ENCODE measurements at places on chromosomes 11 and 22. TPM values are rescaled to one million over a fixed set of nuclear protein-coding genes. Genes with fewer than 3 reads are reported as not detected.

- no peak for DNase-seq
These were observed 11.2 kb downstream of the EIF4G2 start for GRCh38 chr11:10797531-10797930.

GRCh38 chr22:29729161-29729560 is 9.4 kb downstream of the CABP7 start:
- DNase-seq = no peak

RASL10A gene
- 0.75 TPM for total RNA-seq

DDI1 gene
- not detected for total RNA-seq

- DNase-seq = no peak
These were observed 59.5 kb downstream of the DHCR7 start for GRCh38 chr11:71388637-71389235.

GRCh38 chr11:118908901-118909618 is 16.7 kb downstream of the BCL9L start:
- DNase-seq = no peak

DNA sequence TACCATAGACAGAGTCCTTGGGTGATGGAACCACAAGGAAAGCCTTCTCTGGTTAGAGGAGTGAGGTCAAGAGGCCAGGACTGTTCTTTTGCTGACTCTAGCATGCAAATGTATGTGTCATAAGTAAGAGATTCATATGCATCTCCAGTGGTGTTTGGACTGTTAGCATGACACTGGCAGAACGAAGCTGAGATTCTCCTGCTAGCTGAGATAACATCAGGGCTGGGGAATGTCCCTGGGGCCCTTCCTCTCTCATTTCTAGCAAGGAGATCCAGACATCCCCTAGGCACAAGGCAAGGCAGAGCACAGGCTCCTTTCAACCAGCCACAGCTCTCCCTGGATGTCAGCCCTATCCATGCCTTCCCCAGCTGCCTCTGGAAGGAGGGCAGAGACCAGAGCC is 711.3 kb downstream of the OPCML start:
- no peak for DNase-seq

GPHA2 gene
- total RNA-seq = not detected

FAT3 gene
- 0.22 TPM for total RNA-seq

TMPRSS6 gene
- total RNA-seq = under 0.01 TPM

GRCh38 chr22:27345691-27346090 is 455.9 kb downstream of the MN1 start:
- no peak for DNase-seq

DNA sequence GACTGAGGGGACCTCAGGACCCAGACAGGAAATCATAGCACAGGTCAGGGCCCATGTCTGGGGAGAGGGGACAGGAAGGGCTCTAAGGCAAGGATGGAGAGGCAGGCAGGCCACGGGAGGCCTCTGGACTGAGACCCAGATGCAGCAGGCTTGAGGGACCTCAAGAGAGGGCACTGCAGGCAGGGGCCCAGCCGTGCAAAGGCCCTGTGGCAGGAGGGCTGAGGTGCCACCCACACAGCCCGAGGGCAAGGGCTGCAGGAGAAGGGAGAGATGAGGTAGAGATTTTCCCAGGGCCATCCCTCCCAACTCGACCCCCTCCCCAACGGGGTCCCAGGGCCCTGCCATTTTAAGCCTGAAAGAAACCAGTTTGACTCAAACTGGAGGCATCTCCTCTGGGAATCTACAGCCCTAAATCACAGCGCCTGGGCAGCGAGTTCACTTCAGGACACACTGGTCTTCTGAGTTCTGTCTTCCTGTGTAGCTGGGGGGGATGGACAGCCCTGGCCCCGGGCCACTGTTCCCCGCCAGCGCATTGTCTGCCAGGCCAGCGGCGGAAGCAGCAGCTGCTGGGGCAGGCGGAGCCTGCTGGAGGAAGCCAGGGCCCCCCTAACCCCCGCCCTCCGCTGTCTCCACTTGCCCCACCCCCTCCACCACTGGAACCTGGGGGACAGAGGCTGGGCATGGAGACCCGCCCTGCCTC is 20.3 kb upstream of the WNT7B start:
- no peak for DNase-seq

All from esophagus squamous epithelium (tissue), 5 donors.